NB4 (cell line): ENCODE measurements at places on chromosomes 5 and 9.
A peak's percentile ranks its signal among the peaks of the same experiment; 100 is the strongest.

DNA sequence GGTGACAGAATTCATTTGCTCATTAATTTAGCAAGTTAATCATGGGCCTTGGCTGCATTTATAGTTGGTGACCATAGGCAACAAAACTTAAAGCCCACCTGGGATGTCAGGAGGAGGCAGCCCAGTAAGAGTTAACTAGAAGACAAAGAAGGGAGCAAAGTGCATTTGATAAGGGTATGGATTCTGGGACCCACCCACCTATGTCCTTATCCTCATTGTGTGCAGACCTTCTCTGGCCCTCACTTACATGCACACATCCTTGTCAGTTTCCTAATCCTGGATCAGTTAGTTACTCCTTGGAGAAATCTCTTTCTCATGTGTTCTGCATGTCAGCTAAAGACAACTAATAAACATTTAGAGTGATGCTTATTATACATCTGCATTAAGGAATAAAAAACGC, 24.6 kb downstream of the MEF2C start:
- no peak for DNase-seq

DNA sequence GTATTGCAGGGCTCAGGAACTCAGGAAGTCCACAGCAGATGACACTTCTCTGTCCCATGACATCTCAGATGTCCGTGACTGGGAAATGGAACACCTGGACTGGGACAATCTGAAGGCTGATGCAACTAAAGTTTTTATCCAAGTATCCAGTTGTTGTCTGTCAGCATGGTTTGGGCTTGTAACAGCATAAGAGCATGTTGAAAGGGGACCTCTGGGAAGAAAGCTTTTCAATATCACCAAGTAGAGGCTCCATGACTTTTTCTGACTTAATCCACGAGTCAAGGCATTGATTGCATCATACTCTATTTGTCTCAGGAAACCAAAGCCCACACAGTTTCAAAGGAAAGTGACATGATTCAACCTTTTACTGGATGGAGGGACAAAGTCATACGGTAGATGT, 807.7 kb downstream of the MTRR start:
- DNase-seq: no peak

DNA sequence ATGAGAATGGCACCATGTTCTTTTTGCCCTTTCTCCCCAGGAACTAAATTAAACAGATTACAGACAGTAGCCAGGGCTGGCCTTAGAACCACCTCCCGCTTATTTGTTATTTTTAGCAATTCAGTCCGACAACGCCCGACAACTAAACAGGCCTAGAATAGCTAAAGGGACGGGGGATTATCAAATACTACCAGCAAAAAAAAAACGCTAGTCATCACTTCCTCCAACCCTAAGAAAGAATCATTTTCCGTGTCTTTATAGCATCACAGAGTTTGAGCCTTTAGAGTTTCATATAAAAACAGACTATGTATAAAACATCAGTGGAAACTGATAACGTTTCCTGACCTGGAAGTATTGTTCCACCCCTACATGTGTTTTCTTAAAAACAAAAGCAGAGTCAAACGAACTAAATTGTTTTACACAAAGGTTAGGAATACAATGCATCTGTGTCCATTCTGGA, 35.3 kb downstream of the PFDN1 start:
- no peak for DNase-seq

DNA sequence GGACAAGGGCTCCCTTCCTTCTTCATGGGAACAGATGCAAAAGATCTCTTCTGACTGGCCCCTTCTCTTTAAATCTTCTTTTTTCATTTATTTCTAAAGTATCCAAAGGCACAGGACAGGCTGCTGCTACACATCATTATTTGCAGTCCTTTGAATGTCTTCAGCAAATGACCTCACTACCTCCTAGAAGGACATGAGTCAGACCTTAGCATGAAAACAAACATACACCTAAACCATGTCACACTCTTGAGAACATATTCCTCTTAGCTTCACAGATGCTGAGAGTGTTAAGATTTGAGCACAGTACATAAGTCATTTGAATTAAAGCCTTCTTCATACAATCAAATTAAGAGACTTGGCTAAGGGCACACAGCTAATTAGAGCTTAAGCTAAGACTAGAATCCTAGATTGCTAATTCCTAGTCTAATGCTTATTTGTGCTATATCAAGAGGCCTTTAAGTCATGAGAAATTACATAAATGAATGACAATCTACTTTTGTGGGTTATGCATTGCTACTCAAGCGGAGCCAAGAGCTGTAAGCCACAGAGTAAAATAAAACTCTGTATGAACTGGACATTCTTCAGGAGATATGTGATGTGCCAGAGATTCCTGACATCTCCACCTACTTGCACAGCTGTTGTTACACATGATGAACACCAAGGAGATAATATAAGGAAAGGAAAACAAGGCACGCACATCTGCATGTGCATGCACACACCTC, 109.1 kb upstream of the PTGER4 start:
- no peak for DNase-seq

GRCh38 chr5:39605145-39605544, 180.4 kb upstream of the DAB2 start:
- DNase-seq: no peak

GRCh38 chr9:28600226-28600625, 1026.9 kb upstream of the C9orf72 start:
- no peak for DNase-seq

DNA sequence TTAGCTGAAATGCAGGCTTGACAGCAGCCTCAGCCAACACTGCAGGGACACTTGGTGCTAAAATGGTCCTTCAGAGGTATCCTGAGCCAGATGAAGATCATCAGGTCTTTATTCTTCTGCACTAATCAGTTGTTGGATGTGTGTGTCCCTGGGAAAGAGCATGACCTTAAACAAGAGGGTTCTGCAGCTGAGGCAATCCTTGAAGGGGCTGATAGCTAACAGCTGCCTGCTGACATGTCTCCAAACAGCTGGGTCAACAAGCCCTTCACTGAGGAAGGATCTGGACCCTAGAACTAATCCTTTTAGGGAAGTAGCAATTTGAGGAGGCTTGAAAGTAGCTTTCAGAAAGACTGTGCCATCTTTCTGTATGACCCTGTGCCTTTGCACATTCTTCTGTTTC, 376.3 kb upstream of the ACTBL2 start:
- DNase-seq: no peak

GRCh38 chr5:157549954-157550549, 25.5 kb downstream of the ADAM19 start:
- no peak for DNase-seq

GRCh38 chr9:89915187-89915586, 310.4 kb downstream of the GADD45G start:
- DNase-seq: no peak

DNA sequence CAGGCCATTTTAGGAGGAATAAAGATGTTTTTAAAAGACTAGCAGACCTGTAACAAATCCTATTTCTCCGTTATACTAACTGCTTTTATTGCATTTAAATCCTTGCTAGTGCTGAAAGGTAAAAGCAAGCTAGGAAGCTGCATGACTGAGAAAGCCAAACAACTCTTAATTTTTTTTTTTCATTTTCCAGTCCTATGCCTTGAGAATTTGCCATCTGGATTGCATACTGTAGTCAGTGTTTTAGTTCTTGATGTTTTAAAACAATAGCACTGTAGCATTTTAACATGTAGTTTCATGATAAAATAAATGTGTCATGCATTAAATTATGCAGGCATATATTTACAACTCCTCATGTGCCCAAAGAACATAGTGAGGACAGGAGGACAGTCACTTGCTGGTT, 108.4 kb upstream of the FGF10 start:
- no peak for DNase-seq

DNA sequence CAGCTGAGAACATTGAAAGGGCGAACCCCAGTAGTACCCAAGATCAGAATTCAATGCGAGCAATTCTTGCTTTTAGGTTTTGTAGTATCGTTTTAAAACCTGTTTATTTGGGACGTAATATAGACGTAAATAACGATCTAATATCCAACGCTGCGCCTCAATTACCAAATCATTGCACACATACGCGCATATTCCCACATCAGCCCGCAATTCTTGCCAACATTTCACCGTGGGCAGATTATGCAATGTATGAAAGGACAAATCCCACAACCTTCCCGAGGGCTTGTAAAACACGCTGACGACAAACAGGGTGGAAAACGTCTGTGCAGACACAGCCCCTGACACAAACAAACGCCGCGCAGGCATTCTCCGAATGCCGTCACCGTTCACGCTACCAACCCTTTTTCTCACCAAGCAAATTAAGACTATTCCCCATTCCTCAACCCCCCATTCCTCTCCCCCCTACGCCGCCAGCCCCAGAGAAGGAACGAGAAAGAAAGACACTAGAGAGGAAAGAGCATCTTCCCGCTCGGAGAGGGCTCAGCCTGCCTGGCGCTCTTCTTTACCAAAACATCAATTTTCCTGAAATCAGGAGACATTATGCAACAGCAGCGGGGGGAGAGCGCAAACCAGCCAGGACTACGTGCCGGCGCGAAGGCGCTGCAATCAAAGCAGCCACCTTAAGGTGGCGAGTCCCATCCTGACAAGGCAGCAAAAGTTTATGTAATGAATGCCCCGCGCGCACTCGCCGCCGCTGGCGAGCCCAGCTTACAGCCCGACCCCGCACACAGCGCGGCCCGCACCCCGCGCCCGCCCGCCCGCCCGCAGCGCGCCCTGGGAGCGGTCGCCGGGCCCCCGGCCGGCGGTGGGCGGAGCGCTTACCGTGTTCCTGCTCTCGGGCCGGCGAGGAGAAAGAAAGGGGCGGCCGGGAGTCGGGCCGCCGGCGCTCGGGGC, 597 bp downstream of the NFIL3 start:
- peak; percentile 72 for DNase-seq

- no peak for DNase-seq
Observed at GRCh38 chr9:106927916-106928315, 65.0 kb downstream of the ZNF462 start.

DNA sequence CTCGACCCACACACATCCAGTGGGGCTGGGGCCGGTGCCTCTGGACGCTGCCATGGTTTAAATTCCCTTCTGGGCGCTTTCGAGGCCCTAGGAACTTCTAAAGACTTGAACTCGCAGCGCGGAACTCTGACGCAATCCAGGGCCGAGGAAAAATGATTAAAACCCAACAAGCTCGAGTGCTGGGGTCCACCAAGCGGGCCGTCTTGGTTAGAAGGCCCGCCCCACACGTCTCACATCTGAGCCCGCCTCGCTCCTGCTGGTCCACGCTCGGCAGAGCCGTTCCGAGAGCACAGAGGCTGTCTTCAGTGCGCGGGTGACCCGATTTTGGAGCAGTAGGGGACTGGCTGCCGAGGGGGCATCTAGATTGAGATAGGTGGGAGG, 1.5 kb downstream of the CRHBP start:
- DNase-seq: no peak

DNA sequence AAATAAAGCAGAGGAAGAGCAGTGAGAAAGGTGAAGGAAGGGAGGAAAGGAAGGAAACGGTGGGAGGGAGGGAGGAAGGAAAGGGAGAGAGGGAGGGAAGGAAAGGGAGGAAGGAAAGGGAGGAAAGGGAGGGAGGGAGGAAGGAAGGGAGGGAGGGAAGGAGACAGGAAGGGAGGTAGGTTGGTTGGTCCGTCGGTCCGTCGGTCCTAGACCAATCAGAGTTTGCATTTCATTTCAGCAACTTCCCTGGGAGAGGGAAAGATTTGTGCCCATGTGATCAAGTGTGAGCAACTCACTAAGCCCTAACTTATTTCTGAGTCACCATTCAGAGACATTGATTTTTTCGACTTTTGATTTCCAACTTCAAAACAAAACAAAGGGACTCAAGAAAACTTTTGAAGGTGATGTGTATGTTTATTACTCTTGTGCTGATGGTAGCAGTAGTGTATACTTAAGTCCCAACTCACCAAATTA, 18.8 kb downstream of the NANS start:
- DNase-seq: no peak

GRCh38 chr5:102799017-102799416, 43.9 kb downstream of the PAM start:
- no peak for DNase-seq

DNA sequence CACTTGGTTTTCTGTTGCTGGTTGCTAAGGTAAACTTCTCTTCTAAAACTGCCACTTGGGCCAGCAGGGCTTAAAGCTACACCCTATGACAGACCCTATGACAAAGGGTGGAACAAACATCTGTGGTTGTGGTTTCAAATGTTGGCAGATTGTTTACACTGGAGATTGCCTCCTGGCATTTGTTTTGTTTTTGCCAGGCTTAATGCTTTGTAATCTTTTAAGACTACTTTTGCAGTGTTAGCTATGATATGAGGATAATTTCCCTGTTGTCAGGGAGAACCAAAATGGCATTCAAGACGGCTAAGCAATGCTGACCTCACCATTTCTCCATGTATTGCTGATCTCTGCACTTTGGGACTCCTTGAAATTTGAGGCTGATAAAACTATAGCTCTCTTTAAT, 50.3 kb downstream of the MAMDC2 start:
- DNase-seq: no peak

DNA sequence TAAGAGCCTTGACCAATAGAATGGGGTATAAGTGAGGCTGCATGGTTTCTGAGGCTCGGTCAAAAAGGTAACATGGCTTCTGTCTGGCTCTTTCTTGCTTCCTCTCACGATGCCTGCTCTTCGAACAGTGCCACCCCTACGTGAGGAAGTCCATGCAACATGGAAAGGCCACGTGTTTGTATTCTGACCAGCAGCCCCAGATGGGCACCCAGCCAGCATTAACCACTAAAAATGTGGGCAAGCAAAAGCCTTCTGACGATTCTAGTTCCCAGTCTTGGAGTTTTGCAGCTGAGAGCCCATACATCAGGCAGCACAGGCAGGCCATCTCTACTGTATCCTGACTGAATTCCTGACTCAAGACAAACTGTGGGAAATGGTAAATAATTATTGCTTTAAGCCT, 24.2 kb upstream of the NREP start:
- no peak for DNase-seq

- no peak for DNase-seq
Observed at GRCh38 chr9:97970165-97970564, 13.0 kb upstream of the ANP32B start.

DNA sequence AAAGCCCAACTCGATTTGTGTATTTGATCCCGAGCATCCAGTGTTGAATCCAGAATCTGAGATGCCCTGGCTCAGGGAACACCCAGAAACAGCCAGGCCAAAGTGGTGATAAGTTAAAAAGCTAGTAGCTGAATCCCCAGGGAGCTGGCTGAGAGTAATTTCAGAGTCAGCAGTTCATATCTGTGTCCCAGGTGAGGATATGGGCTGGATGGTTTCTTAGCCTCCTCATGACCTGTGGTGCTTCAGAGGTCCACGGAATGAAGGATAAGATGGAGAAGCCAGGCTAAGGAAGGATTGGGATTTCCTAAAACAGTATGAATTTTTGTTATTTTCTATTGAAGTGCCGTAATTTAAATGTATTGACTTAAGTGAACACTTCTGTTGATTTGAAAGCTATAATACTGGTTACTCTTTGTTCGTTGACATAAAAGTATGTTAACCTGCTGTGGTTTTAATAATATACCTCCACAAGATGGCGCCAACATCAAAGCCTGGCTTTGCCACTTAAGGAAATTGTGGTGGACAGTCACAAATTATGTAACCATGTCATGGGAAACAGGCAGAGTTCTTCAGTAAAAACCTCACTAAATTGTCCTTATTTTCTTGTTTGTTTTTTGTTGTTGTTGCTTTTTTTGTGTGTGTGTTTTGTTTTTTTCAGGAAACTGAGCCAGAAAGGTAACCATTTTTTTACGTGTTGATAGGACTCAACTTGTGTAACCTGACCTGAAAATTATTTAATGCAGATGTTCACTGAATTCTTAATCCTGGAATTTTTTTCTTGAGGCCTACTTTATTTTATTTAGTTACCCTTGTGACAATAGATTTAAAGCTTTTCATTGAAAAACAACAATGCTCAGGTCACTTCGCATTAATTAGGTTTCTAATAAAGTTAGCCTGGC, 11.4 kb downstream of the MTAP start:
- no peak for DNase-seq
